ENCODE measurements at places on chromosomes 5 and 9.
A peak's percentile ranks its signal among the peaks of the same experiment; 100 is the strongest.

- no peak for DNase-seq
These were observed 63.9 kb downstream of the UNC13B start for GRCh38 chr9:35225677-35226076.

DNA sequence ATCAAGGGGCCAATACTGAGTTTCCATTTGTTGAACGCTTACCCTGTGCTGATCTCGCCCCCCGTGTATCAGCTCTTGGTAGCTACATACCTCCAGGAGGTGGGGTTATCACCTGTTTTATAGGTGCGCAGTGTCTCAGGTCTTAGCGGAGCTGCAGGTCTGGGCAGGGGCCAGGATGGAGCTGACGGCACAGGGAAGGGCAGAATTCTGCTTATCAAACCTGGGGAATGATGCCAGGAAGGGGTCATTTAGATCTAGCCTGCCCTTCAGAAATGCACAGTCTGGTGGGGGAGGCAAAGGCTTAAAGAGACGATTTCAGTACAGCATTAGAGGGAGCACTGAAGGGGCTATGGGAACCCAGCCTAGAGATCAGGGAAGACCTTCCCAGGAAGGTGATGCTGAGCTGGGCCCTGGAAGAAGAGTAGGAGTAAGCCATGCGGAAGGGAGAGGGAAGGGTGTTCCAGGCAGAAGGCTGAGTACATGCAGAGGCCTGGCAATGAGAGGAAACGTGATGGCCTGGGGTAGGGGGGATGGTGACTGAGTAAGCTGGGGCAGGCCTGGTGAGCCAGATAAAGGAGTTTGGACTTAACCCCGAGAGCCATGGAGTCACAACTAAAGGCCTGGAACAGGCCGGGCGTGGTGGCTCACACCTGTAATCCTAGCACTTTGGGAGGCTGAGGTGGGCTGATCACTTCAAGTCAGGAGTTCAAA, 31.5 kb downstream of the OLFML2A start:
- DNase-seq: no peak

DNA sequence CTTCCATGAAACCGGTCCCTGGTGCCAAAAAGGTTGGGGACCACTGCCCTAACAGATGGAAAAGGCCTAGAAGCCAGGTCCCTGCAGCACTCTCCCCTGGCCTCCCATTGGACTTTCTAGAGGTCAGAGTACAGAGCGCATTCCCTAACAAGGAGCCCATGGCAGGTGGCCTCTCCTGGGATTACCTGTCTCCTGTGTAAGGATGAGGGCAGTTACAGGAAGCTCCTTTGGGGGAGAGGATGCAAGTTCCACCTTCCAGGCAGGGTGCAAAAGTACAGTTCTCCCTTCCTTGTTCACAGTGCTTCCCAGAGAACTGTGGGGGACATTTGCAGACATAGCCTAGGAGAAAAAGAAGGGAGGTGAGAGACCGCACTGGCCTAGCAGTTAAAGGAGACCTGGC, 62.4 kb downstream of the SLC36A1 start:
- DNase-seq: no peak

DNA sequence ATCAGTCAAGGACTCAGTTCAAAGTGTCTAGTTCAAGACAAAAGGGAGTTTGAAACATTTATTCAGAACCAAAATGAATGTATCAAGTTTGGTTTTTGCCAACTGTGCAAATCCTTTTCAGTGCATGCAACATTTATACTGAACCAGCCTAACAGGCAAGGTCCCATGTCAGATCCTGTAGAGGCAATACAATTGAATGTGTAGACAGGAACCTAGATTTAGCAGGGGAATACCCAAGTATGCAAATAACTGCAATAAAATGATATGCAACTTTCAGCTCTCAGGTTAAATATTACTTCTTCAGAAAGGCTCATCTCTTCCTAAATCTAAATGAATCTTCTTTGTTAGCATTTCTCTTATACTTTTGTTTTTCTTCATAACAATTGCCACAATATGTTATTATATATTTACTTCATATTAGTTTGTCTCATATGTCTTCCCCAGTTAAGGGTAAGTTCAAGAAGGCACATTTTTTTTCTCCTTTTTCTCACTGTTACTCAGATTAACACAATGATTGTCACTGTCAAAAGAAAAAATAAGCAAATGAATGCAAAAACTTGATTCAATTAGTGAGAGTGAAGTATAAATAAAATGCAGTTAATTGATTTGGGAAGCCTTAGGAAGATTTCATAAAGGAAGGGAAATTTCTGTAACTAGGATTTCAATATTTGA, 163.9 kb upstream of the RASA1 start:
- peak; percentile 17 for DNase-seq

GRCh38 chr5:40492056-40492455, 187.7 kb upstream of the PTGER4 start:
- no peak for DNase-seq

DNA sequence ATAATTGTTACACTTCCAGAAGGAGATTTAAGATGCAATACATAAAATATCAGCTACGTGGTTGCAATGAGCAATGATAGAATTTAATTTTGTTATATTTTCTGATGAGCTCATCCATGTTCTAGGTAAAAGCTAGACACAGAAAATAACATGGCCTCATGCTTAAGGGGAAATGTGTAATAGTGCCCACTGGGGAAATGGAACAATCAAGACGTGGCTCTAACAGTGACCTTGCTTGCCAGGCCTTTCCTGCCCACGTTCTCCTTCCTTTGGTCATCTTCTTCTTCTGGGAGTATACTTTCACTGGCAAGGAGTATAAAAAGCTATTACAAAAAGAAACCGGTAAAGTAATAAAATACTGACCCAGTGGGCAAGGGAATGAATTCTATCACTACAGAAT, 116.2 kb upstream of the TMEM161B start:
- DNase-seq: no peak

DNA sequence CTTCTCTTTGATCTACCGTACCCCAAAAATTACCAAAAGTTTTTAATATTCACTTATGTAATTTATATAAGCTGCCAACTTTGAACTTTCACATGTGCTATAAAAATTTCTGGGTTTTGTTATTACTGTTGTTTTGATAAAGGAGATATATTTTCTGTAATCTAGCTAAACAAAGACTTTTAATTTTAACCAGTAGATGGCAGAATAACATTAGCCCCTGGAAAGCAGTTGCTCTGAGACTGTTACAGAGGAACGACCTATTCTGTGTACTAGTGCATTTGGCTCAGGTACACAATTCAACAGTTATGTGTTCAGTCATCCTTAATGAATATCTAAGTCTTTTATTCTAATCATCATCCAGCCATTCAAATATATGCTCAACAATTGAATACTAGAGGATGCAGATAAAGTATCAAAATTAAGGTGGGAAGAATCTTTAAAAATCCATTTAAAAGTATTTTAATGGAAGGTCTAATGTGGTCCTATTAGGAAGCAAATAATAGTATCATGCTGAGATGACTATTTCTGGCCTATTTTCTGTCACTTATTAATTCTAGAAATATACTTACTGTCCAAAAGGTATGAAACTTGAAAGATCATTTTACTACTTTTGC, 8.6 kb downstream of the KLHL9 start:
- DNase-seq: peak; percentile 62

GRCh38 chr5:58477760-58478376, 13.4 kb upstream of the GAPT start:
- DNase-seq: no peak

DNA sequence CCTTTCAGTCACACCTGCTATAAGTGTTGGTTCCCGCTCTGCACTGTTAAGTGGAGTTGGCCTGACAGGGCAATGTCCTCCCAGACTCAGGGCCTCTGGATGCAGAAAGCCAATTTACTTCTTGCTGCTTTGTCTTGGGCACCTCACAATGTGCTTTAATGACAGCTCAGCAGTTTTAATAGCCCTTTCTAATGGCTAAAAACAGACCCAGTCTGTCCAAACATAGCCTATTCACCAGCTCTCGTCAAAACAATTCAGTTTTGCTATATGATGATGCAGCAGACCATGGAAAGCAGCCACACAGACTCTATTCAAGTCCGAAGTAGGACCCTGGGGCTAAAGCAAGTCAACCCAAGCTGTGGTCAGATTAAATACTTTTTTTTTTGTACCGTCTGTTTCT, 529.1 kb upstream of the SEMA6A start:
- DNase-seq: no peak

- peak; percentile 25 for DNase-seq
These were observed at the start of gene ANGPTL2 for GRCh38 chr9:127122176-127123063. Gene ANGPTL2 (minus strand): TSS chr9:127122635. CDS start chr9:127108731, 13,904 bp downstream.

DNA sequence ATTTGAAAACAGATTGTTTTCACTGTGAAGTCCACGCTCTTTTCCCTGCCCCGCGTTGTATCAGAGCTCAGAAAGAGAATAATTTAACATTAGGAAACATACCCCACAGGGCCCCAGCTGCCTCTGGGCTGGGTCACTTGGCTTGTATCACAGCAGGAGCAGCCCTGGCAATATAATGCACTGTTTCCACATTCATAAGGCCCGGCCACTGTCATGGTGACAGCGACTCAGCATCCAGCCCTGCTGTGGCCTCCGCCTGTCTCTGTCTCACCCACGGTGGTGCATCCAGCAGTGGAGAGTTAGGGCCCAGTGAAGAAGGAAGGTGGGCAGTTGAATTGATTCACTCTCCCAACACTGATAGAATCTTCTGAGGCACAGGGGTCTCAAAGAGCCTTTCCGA, 188.9 kb downstream of the NSG2 start:
- DNase-seq: no peak

DNA sequence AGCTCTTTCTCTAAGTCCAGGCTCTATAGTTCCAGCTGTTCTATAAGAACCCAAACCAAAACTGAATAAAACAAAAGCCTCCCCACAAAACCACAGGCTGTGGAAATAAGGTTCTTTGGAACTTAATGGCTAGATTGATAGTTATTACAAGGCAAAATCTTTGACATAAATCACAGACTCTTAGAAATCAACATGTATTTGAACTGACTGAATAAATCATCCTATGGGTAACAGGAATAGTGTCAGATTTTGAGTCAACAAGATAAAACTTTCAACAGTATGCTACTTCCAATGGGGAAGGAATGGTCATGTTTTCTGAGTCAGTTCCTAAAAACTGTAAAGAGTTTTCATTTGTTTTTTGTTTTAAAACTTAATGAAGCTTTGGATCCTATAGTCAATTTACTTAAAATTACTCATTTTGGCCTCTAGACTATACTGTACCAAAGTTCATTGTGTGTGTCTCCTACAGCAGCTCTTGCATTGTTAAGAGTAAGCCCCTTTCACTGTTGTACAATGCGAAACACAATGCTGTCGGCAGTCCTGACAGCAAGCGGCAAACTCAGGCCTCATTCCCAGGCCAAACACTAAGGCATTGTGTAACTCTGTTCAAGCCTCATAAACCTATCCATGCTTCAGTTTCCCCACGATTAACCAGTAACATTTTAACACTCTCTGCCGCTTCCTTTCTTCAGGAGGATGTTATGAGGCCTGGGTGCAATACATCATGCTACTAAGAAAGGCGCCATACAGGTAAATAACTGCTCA, 134.1 kb downstream of the ARL15 start:
- DNase-seq: no peak

DNA sequence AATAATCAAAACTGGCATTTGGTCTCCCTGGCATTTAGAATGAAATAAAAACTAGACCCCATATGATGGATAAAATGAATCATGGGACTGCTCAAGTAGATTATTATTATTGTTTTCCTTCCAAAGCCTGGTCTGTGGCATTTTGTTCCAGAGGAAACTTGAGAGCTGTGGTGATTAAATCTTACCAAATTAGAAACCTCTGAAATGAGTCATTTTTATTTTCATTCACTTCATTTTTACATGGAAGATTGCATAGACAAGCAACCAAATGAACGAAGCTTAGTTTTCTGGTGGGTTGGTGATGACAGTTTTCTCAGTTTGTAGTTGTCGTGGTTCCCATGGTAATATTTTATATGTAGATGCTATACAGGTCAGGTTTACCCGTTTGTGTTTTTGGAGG, 23.4 kb downstream of the PAM start:
- DNase-seq: peak; percentile 83

DNA sequence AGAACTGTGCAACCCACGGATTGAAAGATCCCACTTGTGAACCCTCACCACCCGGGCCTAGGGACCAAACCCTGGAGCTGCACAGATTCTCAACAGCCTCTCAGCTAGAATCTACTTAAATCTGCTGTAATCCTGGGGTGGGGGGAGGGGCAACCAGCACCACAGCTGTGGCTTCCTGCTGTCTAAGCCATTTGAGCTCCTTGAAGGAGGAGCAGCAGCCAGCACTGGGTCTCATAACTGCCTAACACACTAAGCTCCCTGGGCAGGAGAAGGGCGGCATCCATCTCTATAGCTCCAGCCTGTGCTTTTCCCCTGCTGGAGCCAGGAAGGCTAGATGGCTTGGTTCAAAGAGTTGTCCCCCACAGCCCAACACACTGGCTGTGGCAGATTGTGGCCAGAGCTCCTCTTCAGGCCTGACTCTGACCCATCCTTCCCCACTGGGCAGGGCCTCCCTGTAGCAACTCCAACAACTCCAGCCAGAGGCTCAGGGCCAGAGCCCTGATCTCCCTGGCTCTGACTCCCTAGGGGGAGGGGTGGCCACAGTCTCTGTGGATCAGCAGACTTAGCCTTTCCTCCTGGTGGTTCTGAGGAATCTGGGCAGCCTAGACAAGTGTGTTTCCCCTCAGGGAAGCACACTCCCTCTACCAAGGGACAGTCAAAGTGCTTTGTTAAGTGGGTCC, 72.0 kb upstream of the C9orf72 start:
- no peak for DNase-seq

DNA sequence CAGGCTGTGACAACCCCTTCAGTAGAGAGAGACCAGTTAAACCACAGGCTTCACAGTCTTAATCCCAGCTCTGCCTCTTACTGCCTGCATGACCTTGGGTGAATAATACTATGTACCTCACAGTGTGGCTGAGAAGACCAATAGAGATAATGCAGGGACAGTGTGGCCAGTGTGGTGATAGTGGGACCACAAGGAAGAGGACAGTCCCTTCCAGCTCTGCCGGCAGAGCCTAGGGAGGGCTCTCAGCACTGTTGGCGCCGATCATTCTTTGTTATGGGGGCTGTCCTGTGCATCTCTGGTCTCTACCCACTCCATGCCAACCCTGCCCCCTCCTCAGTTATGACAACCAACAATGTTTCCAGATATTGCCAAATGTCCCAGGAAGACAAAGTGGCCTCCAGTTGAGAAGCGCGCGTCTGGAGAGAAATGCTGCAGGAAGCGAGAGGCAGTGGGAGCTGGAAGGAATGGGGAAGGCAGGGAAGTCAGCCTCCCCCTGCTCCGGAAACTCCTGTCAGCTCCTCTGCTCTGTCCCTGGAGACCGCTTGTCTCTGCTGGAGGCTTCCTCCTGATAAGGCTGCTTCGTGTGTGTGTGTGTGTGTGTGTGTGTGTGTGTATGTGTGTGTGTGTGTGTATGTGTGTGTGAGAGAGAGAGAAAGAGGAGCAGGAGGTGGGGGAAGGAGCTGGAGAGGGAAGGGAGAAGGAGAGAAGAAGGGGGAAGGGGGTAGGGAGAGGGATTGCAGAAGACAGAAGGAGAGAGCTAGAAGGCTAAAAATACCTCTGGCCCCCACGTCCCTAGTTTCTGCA, 31.8 kb upstream of the FABP6 start:
- DNase-seq: no peak

GRCh38 chr5:142290577-142291299, 34.1 kb downstream of the SPRY4 start:
- DNase-seq: no peak

- no peak for DNase-seq
These were observed 80.8 kb downstream of the TSPAN17 start for GRCh38 chr5:176727983-176728675.

- no peak for DNase-seq
These were observed 156.3 kb downstream of the PARP8 start for GRCh38 chr5:50822761-50823160.
